ENCODE measurements at places on chromosomes 6 and 20. TPM values are rescaled to one million over a fixed set of nuclear protein-coding genes. Genes with fewer than 3 reads are reported as not detected.

DNA sequence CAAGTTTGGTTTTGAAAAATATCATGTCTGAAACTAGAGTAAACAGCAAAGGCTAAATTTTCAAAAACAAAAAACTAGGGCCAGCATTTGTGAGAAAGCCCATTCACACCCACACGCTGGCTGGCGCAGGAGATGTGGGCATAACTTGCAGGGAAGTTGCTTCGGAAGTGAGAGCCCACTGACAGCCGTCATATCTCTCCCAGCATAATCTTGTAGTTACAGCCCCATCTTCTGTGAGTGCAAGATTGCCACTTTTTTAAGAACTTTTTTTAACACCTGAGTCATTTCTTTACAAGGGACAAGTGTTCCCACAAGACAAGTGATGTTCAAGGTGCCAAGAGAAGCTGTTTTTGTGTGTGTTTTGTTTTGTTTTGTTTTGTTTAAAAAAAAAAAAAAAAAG, 212.5 kb upstream of the CNR1 start:
- DNase-seq: no peak

DNA sequence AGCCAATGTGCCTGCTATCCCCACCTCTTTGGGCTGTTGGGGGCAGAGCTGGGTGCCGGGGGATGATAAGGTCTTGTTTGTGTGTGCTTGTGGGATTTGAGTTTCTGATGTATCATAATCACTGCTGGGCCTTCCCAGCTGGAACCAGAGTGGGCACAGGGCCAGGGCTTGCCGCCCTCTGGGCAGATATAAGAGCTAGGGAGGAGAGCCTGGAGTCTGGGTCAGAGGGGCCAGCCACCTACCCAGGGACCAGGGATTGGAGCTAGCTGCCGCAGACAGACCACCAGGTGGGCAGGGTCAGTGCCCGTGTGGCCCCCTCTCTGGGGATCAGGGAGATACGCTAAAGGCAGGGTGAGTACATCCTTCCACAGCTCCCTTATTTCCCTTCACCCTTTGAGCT, 3.1 kb upstream of the TLDC2 start:
- no peak for DNase-seq

- no peak for DNase-seq
Observed at GRCh38 chr20:50680105-50680960, 11.0 kb downstream of the RIPOR3 start.

Gene BFSP1
- total RNA-seq: 0.38 TPM

Gene ARMC2
- total RNA-seq: 15.3 TPM

DNA sequence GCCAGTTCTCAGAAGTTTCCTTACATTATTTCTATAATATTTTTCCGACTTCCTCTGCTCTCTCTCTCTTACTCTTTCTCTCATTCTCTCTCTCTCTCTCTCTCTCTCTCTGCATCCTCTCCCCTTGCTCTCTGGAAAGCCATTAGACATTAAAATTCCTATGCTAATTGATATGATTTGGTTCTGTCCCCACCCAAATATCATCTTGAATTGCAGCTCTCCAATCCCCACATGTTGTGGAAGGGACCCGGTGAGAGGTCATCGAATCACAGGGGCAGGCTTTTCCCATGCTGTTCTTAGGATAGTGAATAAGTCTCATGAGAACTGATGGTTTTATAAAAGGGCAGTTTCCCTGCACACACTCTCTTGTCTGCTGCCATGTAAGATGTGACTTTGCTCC, 74.1 kb downstream of the ADAT2 start:
- DNase-seq: no peak

Measured in omental fat pad (tissue), 4 donors.